ENCODE measurements at places on chromosomes 6 and 20.

DNA sequence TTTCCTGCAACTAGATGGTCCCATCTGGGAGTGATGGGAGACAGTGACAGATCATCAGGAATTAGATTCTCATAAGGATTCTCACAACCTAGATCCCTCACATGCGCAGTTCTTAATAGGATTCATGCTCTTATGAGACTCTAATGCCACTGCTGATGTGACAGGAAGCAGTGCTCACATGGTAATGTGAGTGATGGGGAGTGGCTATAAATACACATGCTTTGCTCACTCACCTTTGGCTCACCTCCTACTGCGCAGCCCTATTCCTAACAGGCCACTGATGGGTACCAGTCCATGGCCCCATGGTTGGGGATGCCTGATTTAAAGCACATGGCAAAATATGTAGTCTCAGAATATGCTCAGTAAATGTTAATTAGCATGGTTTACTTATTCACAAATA, 80.6 kb upstream of the MBOAT1 start:
- no peak for DNase-seq

GRCh38 chr6:4402477-4402976, 267.2 kb upstream of the ECI2 start:
- DNase-seq = peak; percentile 75

DNA sequence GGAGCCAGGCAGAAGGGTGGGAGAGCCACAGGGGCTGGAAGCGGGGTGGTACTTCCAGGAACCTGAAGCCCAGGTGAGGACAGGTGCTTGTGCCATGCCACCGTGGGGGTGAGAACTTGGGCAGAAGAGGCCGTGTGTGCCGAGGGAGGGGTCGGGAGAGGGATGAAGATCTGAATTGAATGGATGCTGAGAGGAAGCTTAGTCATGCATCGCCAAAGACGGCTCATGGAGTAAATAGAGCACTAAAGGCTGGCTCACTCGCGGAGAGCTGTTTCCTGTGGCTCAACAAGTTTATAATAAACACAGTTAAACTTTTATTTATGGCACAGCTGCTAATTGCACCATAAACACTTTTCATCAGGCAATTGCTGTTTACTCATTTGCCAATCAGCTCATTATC, 21.7 kb upstream of the MYT1 start:
- DNase-seq = no peak

DNA sequence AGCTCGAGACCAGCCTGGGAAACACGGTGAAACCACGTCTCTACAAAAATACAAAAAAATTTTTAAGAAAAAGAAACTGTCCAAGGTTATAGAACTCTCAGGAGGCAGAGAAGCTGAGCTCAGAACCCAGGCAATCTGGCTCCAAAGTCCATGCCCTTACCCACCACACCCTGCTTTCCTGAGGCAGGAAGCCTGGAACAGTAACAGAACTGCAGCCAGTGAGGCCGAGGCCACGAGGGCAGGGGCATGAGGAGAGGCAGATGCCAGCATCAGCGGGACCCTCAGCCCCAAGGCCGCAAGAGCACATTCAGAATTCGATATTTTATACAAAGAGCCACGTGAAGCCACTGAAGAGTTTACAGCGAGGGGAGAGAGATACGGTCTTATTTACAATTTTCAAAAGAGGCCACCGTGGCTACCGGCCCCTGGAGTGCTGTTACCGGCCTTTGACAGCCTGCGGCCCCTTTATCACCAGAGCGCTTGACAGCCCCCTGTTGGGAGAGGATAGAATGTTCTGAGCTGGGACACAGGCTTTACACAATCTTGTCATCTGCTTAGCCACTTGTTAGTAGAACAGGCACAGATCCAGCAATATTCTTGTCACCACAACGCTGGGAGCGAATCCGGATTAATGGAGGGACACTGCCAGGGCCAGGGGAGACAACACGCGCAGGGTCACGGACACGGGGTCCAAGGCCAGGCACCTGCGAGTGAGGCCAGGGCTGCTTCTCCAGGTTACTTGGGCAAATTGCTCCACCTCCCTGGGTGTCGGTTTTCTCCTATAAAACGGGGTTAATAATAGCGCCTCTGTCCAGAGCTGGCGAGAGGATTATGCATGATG, 5.6 kb downstream of the SPATA2 start:
- no peak for DNase-seq

DNA sequence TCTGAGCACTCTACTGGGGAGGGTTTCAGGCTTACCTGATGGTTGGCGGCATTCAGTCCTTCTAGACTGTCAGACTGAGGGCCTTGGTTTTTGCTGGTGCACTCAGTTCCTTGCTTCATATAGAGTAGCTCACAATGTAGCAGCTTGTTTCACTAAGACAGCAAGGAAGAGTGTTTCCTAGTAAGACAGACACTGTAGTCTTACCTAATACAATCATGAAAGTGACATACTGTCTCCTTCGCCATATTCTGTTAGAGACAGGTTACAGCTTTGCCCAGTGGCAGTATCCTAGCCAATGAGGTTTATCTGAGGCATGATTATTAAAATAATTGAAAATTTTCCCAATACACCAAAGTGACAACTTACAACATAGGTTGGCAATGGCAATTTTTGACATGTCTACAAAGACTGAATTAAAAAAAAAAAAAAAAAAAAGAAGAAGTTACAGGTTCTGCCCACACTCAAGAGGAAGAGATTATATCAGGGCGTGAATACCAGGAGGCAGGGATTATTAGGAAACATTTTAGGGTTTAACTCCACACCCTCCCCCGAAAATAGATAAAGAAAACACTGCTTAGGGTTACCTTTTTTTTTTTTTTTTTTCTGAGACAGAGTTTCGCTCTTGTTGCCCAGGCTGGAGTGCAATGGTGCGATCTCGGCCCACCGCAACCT, 66.8 kb downstream of the SCAND1 start:
- no peak for DNase-seq

GRCh38 chr20:22775671-22776139, 191.3 kb upstream of the FOXA2 start:
- peak; percentile 37 for DNase-seq

DNA sequence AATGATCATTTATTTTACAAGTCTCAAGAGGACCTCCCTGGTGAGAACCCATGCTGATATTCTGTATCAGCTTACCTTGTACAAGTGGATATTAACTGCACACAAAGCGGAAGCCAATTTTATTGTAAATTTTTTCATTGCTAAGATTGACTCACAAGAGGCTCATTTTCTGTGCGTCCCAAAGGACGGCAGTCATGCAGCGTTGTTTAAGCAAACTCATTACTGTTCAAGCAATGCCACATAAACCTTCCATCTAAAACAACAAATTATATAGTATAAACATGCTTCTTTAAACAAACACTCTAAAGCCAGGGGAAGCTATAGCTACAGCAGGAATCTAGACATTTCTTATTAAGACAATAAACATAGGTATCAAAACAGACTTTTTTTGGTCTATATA, 575.3 kb downstream of the FRK start:
- DNase-seq = no peak

DNA sequence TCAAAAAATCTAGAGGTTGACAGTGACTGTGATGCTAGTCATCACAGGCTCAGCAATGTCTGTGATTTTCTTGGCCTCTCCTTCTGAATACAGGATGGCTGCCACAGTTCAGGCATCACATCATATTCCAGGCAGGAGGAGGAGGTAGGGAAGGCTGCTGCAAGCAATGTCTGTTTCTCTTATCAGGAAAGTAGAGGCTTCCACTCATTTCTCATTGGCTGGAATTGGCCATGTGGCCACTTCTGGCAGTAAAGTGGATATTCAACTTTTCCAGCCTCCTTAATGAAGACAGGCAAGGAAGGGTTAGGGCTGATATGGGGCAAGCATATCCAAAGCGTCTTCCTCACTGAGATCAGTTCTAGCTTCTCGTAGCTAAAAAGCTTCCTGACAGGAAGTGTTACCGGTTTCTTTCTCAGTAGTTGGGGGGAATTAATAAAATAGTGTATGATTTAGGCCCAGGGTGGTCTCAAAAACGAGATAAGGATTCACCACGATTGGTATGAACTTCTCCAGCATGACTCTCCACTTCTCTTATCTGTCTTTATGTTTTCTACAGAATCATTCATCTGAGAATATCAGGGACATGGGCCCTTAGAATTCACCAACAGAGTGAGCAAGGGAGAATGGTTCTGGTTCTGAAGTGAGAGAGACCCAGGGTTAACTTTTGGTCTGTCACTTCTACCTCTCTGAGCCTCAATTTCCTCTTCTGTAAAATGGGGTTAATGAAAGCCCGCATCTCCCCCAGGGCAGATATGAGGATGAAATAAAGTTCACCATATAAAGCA, 32.7 kb upstream of the PSMF1 start:
- no peak for DNase-seq

GRCh38 chr6:2582268-2582667, 168.5 kb downstream of the MYLK4 start:
- no peak for DNase-seq

DNA sequence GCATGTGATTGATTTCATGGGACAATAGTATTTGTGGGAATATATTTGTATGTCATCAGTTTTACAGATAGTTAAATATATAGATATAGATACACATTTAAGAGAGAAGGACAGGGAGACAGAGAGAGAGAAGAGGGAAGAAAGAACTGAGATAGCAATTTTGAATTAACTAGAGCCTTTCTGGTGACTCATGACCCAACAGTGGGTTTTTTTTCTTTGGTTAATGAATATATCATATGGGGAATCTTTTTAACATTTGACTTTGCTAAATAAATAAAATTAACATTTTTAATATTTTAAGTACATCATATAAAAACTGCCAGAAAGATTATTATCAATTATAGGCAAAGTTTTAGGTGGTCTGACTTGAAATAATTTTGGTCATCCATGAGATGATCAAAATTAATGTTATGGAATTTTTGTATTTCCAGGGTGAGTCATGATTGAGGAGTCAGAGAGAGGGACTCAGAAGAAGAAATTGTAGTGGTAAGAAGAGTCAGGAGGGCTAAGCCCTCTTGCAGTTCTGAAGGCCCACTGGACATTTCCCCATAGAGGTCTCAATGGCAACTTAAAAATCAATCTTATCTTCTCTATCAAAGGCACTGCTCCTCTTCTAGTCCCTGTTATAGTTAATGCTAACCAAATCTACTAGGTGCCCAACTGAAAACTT, 508.1 kb upstream of the MAP3K7 start:
- DNase-seq = peak; percentile 9

DNA sequence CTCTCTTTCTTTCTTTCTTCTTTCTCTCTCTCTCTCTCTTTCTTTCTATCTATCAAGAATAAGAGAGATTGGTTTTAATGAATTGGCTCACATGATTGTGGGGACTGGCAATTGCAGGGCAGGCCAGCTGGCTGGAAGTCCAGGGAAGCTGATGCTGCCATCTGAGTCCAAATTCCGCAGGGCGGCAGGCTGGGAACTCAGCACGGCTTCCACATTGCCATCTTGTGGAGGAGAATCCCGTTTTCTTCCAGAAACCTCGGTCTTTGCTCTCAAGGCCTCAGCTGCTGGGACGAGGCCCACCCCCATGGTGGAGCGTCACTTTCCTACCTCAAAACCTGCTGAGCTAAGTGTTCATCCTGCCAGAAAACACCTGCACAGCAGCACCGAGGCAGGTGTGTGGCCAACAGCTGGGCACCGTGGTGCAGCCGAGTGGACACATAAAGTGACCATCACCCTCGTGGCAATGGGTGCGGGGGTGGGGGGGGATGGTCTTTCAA, 58.8 kb upstream of the SLCO4A1 start:
- no peak for DNase-seq

DNA sequence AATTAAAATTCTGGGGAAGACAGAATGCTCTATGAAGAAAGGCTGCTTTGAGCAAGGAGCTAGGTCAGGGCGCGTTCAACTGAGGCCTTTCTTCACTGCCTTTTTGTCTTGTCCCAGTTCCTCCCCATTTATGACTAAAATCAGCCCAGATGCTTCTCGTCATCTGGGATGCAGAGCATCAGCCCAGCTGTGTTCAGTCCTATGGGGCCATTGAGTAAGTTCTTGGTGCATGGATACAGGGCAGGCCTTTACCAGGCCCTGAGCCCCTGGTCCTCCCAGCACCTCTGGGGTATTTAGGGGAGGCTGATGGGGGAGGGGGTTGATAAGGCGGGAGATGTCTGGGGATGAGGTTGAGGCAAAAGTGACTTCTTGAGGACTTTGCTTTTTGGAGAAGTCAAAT, 55.7 kb downstream of the PTPN1 start:
- DNase-seq = no peak

DNA sequence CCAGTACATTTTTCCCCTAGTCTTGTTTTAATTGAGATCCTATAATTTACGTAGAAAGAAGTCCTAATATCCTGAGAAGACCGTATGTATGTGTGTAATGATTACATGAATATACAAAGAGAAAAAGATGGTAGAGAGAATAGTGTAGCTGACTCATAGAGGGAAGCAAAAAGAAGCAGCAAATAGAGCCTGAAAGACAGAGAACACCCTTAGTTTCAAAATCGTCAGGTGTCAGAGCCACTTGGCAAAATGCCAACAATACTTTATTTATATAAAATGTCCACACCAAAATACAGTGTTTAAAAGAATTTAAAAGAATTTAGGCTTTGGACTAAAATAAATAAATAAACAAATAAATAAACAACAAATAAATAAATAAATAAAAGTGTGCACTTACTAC, 1414.1 kb upstream of the EYS start:
- no peak for DNase-seq

- no peak for DNase-seq
These were observed 92.5 kb downstream of the PREP start for GRCh38 chr6:105310371-105310770.

DNA sequence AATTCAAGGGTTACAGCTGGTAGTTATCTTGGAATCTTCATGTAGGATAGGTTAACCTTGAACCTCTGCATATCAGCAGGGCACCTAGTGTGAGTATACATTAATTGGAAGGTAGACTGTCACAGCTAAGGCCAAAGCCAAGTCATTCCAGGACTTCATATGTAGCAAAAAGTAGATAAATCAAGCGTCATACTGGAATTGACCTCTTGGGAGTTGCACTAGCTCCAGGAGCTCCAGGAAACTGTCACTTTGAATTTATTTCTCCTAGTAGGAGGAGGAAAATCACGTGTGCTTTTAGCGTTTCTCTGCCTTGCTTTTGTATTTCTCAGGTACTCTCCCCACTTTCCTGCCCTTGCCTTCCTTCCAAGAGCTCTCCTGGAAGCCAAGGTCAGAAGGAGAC, 30.3 kb downstream of the RIPOR2 start:
- DNase-seq = no peak

GRCh38 chr6:156807028-156807427, 29.9 kb downstream of the ARID1B start:
- DNase-seq = no peak

DNA sequence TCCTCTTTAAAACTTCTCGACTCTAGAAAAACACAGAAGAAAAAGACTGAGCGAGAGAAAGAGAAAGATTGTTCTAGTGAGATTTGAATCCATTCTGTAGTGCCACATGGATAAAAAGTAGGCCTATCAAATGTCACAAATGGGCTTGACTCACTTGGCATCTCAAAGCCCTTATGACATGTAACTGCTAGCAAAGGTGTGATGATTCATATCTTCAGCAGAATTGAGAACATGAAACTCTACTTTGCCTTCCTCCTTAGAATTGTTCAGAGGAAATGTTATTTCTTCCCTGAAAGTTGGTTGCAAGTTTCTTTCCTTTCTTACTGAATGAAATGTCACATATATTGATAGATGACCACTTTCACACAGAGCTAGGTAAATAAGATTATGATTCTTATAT, 40.4 kb upstream of the DUSP22 start:
- DNase-seq = no peak
